Progenitor cell of endocrine pancreas (in vitro differentiated cells): ENCODE measurements at places on chromosomes 5 and 9.
A peak's percentile ranks its signal among the peaks of the same experiment; 100 is the strongest.

- DNase-seq: no peak
Measured at GRCh38 chr5:91586232-91586631, 203.1 kb upstream of the ARRDC3 start.

DNA sequence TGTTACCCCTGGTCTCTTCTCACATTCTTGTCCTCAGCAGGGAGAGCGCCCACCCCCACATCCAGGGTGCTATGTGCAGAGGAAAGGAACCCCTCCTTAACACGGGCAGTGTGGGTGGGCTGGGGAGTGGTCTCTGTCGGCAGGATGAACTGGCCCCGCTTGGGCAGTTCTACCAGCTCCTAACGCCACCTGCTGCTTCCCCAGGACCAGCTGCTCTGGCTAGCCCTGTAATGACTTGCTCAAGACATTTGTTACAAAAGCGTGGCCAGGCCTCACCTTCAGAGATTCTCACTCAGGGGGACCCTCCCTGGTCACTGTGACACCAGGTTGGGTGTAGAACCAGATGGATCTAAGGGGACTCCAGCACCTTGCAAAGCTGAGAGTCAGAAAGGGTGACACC lies 82.4 kb downstream of the HMCN2 start:
- no peak for DNase-seq

DNA sequence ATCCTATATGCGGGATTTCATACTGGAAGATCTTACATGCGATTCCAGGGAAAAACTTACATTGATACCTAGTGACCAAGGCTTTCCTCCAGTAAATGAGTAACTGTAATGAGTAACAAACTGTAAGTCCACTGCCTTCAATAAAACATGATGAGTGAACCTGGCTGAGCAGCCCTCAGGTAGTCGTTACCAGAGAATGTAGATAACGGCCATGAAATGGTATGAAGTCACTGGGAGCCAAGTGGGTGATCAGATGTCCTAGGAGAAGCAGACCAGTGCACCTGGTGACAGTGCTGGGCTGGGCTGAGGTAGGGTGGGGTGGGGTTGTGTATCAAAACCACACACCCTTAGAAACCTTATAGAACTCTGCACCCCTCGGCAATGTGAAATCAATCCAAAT lies 203.6 kb downstream of the ALDH1A1 start:
- DNase-seq: no peak

DNA sequence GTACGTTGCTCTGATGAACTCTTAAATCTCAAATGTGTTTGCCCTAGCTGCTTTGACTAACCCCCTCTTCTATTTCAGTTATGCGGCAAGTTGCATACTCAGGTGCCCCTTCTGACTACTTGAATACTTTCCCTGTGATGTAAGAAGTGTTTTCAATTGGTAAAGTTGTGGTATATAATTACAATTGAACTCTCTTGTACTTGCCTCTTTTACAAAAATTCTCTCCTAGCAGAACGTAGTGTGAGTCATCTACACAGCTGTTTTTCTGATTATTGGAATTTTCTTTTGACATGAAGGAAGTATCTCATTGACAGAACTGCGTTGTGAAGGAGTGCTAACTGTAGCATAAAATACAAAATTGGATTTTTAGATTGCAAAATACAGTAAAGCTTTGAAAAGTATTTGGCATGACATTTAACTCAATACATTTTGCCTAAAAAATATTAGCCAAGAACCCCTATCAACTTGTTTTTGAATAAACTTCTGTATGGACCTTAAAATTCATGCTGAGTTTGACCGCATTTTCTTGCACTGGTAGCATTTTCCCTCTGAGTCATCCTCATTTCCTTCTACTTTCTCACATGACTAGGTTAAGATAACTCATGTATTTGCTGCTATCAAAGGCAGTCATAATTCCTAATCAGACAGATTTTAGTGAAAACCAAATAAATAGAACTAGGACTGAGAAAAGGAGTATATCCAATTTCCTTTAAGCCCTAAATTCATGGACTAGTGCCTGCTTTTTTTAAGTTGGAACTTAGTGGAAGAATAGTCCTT lies 6.3 kb downstream of the CRHBP start:
- DNase-seq: no peak

GRCh38 chr9:129381481-129381957 lies 203.5 kb upstream of the IER5L start:
- no peak for DNase-seq

GRCh38 chr9:35757892-35758275 lies 3.8 kb upstream of the MSMP start:
- DNase-seq: no peak

DNA sequence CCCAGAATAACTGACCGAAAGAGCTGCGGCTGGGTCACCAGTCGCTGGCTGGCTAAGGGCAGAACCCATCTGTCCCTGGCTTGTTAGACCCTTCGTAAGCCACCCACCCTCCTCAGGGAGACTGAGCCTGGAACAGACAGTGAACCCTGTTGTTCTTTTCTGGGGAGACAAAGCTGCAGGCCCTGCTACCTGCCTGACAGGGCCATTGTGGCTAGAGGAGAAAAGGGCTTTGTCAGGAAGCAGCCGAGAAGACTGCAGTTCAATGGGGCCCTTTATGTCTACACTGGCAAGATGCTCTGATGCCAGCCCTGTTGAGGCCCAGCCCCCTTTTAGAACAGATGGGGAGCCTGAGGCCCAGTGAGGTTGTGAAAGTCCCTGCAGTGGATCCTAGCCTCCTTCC lies 3.7 kb upstream of the NIPAL4 start:
- DNase-seq: no peak

DNA sequence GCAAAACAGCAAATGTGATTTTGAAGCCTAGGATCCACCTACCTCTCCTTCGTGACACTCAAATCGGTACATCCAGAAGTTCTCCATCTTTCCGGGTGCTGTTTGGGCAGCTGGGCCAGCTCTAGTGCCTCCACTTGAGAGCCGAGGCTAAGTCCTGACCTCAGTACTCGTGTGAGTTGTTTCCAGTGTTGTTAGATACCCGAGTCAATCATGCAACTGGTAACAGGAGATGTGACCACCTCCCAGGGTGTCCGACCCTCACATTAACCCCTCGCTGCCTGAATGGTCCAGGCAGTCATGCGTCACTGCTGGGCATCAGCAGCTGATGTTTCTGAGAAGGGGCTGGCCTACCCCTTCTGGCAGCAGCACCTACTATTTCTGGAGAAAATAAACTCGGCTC lies 170.3 kb downstream of the ENTREP1 start:
- DNase-seq: no peak

GRCh38 chr9:116191576-116192415 lies 38.2 kb downstream of the PAPPA start:
- DNase-seq: no peak

DNA sequence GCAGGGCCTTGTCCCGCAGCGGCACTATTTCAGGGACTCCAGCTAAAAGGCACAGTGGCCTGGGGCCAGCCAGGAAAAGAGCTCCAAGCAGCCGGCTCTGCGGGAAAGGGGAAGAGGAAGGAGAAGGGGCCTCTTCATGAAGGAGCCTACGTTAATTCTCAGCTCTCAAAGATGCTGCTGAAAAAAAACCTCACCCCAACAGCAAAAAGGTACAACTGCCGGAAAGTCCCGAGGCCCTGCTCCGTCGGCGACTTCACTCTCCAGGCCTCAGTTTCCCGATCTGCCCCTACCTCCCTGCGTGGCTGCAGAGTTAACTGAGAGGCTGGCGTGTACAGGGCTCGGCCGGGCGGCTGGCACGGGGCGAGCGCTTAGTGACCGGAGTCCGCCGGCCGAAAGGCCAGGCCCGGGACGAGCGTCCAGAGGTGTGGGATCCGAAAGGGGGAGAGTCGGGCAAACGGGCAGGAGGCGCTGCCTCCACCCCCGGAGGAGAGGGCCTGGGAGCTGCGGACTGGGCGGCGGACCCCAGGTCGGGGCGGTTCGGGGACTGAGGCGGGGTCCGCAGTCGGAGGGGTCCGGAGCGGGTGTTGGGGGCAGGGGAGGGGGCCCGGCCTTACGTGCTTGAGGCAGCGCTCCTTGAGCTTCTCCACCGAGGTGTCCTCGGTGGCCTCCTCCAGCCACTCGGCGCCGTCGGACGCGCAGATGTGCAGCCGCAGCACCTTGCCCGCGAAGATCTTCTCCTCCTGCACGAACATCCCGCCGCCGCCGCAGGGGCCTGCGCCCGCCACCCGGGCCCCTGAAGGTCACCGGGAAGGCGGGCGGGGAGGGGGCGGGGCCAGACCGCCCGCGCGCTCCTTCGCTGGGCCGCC lies 529 bp downstream of the UBAC1 start:
- DNase-seq: peak; percentile 39

DNA sequence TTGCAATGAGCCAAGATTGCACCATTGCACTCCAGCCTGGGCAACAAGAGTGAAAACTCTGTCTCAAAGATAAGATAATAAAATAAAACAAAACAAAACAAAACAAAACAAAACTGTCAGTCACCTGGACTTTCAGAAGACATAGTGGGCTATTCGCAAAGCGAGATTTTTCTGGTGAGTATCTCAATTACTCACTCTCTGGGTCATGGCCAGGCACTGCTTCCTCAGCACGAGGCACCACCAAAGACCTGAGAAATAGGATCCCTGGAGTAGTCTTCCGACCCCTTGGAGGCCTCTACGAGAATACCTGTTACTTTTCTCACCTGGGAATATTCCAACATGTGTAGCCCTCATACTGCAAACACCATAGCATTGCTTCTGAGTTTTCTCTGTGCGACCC lies 201.7 kb upstream of the ZNF618 start:
- no peak for DNase-seq

GRCh38 chr9:33638391-33638915 lies 114.4 kb downstream of the ANKRD18B start:
- DNase-seq: no peak

DNA sequence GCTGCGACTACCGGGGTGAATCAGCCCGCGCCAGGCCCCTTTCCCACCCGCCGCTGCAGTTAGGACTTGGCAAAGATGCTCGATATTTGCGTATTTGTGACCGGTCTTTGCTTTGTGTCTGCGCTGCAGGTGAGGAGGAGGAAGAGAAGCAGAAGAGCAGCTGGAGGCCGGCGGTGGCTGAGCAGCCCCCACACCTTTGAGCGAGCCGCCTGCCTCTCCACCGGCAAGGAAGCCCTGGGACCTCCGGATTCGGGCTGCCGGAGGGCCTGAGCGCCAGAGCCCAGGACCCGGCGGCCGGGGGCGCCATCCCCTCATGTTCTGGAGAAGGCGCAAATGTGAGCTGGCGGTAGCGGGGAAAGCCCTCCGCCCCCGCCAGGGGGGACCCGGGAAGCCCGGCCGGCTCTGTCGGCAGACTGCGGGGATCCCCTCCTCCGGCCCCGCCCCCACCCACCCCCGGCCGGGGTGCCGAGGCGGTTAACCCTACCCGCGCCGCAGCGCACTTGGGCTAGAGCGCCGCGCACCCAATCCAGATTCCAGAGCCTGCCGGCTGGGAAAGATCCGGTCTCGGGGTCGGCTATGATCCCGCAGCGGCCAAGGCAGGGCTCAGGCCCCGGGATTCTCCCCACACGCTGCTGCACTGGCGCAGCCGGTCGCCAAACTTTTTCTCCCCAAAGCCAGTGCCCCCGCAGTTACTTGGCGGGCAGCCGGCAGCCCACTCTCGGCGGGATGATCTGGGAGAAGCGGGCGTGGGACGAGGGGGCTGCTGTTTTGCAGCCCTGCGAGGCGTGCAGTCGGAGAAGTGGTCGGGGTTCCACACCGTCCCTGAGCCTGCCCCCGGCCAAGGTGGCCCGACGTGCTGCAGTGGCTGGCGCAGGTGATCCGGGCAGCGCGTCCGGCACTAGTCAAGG lies 800 bp upstream of the KCNN2 start:
- peak; percentile 74 for DNase-seq

DNA sequence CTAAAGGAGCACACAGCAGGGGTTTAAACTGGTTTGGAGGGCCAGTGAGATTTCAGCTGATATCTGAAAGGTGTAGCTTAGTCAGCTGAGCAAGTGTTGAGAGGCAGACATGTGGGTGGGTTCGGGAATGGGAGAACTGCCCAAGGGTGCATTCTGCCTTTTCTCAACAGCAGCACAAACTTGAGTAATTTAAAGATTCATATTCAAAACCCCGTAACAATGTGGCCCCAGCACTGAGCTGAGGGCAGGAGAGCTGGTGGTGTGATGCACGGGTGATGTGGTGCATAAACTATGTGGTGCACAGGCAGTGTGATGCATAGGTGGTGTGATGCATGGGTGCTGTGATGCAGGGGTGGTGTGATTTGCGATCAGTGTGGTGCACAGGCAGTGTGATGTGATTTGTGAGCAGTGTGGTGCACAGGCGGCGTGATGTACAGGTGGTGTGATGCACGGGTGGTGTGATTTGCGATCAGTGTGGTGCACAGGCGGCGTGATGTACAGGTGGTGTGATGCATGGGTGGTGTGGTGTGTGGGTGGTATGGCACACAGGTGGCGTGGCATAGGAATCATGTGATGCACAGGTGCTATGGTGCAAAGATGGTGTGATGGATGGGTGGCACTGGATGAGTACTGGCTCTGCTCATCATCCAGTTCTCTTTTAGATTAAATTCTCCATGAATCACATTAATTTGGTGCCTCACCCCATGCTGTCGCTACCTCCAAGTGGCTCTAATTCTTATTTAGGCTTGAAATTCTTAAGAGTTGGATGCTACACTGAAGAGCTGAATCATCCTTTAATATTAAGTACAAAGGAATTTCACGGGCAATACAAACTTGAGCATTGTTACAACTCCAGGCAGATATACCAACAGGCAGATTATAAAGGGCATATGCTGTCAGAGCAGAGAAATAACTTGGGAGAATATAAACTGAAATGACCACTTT lies 53.6 kb downstream of the DAP start:
- DNase-seq: no peak

DNA sequence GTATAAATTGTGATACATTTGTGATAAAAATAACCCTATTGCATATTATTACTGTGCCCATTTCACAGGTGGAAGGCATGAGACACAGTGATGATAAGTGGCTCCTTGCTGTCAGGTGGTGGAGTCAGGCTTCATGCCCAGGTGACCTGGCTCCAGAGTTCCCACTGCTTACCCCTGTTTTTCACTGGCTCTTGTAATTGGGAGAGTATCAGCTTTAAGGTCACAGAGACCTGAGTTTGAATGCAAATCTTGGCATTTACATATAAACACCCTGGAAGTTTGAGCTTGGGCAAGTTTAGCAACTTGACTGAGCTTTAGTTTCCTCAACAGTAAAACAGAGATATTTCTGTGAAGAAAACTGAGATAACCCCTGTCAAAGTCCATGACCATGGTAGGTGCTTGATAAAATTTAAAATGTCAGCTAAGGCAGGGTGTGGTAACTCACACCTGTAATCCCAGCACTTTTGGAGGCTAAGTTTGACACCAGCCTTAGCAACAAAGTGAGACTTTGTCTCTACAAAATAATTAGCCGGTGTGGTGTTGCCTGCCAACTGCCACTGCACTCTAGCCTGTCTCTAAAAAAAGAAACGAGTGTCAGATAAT lies 29.2 kb downstream of the MAT2B start:
- no peak for DNase-seq

- no peak for DNase-seq
Measured at GRCh38 chr5:115274584-115274983, 11.9 kb upstream of the PGGT1B start.

- no peak for DNase-seq
Measured at GRCh38 chr5:159441441-159441840, 111.2 kb upstream of the IL12B start.

GRCh38 chr5:39755452-39755851 lies 330.7 kb upstream of the DAB2 start:
- DNase-seq: no peak

- no peak for DNase-seq
Measured at GRCh38 chr9:83489961-83490360, 48.2 kb downstream of the FRMD3 start.
